ENCODE measurements at places on chromosomes 2 and 18.
A peak's percentile ranks its signal among the peaks of the same experiment; 100 is the strongest.

DNA sequence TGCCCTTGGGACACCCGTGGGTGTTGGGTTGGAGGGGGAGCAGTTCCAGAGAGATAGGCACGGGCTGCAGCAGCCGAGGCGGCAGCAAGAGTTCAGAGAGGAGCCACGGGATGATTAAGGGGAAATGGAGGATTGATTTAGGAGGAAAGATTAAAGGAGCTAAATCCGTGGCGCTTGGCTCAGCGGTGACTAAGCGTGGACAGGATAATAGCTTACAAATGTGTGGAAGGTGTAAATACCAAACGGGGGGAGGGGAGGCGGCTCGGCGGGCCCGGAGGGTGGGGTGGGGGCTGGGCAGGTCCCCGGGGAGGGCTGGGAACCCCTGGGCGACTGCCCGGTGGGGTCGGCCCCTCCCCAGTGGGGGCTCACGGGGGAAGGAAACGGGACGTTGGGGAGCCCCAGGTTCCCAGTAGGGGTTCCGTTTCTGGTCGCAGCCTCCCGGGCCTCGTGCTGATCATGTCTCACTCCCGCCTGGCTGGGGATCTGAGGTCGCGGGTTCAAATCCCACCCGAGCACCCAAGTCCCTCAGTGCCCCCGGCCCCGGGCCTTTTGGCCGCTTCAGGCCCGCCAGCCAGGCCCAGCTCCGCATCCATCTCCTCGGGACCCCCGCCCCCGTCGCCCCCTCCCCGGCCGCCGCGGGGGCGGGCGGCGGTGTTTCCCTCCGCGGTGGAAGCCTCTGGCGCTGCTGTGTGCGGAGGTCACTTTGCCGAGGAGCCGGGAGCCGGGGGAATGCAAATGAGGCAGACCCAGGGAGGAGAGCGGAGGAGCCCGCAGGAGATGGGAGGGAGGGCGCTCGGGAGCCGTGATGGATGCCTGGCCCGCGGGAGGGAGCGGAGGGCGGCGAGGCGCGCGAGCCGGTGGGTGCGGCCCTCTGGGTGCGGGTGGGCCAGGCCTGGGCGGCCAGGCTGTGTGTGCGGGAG lies 8.1 kb downstream of the ASIC4 start:
- DNase-seq: no peak

DNA sequence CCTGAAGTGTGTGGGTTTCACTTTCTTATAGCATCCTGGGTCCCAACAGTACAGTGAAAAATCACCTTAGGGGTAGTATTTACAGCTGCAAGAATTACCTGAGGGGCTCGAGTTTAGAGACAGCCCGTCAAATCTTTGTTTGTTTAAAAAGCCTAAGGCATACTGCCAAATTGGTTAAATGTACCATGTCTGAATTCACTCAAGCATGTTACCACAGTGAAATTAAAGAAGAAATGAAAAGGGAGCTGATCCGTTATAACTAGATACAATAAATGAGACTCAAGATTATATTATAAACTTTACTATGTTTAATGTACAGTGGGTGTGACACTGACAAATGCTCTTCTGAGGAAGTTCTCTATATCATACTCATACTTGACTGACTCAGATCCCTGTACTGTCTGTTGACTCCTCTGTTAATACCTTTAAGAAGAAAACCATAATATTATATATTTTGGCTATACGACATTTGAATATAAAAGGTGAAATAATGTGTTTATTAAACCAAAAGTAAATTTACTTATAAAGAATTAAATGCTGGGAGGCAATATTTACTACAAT lies 107.3 kb downstream of the TMEFF2 start:
- DNase-seq: no peak

DNA sequence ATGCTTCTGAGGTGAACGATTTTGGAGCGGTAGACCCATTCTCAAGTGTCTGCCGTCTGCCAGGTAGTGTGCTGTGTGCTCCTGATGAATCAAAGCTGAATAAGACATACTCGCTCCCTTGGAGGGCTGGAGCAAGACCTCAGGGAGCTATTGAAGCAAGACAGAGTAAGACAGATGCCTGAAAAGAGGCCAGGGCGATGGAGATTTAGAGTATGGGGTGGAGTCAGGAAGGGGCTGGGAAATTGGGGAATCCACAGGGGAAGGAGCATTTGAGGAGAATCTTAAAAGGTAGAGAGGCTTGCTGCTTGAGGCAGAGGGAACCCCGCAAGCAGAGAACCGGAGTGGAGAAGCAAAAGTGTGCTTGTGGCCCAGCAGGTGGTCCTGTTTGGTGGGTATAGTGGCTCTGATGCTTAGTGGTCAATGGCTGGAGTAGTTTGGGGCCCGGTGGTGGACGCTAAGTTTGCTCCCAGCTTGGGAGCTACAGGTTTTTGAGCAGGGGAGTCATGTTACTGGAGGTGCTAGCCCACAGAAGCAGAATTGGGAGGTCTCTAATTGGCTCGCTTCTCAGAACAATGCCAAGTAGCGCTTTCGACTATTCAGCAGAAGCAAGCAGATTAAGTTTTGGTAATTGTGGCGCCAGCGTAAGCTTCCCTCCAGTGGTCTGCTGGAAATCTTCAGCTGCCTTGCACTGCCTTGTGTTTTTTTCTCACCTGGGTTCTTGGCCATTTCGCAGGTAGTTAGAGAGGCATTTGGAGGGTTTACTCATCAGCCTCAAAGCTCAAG lies 2.0 kb downstream of the CNNM4 start:
- no peak for DNase-seq

DNA sequence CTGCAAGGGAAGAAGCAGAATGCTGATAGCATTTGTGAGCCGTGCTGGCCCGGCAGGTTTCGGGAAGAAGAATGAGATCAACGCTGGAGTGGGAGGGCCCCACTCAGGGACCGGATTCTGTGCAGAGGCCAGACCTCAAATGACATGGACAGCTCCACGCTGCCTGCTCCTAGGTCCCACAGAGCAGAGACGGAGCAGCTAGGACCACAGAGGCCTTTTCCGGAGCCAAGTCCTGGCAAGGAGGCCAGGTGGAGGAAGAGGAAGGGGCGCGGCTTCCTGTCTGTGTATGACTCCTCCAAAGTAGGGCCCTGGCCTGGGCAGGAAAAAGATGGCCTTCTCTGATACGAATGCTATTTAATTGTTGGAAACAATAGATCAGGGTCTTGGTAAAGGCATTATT lies 139.9 kb downstream of the LRRC30 start:
- no peak for DNase-seq

- no peak for DNase-seq
These were observed 14.6 kb upstream of the NT5DC4 start for GRCh38 chr2:112706170-112706664.

- no peak for DNase-seq
These were observed 27.7 kb upstream of the PUM2 start for GRCh38 chr2:20378341-20378740.

DNA sequence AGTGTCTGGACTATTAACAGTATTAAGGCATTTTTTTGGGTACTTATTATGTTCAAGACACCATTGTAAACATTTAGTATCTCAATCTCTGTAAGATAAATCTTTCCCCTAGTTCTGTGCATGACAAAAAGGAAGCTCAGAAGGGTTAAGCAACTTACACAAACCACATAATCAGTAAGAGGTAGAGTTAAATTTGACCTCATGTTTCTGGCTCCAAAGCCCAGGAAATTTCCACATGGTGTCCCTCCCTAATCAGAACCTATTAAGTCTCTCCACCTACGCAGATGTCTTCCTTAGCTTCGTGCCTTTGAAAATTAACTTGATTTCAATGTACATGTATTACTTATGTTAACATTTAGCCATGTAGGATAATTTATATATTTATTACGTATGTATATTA lies 2.0 kb downstream of the MFSD6 start:
- DNase-seq: no peak

- DNase-seq: no peak
These were observed 138.1 kb downstream of the B3GNT2 start for GRCh38 chr2:62334009-62334408.

GRCh38 chr2:144084114-144084661 lies 435.7 kb downstream of the ZEB2 start:
- DNase-seq: no peak

- peak; percentile 58 for DNase-seq
These were observed 92.6 kb downstream of the CMPK2 start for GRCh38 chr2:6773007-6773693.

- DNase-seq: no peak
These were observed 189.7 kb downstream of the PID1 start for GRCh38 chr2:229081411-229081810.

DNA sequence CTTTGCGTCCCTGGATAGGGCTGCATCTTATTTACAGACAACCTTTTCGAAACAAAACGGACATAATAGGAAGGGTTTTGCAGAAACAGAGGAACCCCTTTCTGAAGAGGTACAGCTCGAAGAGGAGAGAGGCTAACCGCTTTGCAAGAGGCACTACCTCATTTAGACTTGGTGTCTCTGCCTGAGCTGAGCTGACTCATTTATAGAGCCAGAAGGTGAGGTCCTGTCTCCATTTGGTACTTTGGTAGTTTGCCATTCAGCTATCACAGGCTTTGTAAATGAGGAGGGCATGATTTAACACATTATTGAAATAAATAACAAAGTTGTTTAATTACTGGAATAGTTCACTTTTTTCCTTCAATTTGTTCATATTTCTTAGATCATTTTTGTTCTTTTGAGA lies 2.2 kb upstream of the NXPH2 start:
- DNase-seq: no peak

- DNase-seq: no peak
These were observed 31.1 kb upstream of the MAPRE2 start for GRCh38 chr18:35010156-35010555.

GRCh38 chr2:66101206-66101605 lies 333.7 kb upstream of the MEIS1 start:
- no peak for DNase-seq

GRCh38 chr2:17614174-17614930 lies 73.9 kb downstream of the VSNL1 start:
- no peak for DNase-seq

DNA sequence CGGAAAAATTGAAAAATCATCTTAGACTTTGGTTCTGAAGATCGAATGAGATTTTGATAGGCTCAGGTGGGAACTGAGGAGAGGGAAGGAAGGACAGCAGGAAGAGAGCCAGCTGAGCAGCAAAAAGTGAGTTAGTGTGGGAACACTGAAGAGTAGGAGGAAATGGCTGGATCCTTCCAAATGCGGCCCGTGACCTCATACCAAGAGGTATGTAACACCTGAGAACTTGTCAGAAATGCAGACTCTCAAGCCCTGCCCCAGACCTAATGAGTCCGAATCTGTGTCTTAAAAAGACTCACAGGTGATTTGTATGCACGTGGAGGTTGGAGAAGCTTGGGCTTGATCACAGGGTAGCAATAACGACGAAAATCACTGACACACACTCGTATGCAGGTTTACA lies 42.0 kb downstream of the COL4A3 start:
- DNase-seq: no peak

DNA sequence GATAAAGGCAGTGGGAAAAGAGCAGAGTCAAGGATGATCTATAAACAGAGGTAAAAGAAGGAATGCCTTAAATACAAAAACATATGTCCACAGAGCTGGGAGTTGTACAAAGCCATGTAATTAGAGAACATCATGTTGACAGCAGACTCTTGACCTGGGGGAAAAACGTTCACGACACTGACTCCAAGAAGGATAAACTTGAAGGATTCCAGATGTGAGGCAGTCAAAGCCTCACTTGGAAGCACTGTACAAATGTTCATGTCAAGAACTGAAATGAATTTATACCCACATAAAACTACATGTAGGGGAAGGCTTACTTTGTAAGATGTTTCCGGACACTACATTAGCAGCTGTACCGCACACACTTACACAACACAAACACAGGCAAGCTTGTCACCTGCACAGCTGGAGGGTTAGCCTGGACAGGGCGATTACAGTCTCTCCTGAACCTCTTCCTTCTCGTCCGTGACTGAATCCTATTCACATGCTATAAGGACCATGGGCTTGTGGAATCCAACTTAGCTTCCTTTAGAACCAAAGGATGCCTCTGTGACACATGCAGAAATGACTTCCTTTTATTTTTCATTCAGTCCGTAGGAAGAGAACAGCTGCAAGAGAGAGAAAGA lies 88.6 kb downstream of the SH3YL1 start:
- no peak for DNase-seq

GRCh38 chr2:132547090-132547687 lies 122.8 kb downstream of the LYPD1 start:
- peak; percentile 2 for DNase-seq

GRCh38 chr2:168708080-168708479 lies 94.4 kb upstream of the NOSTRIN start:
- no peak for DNase-seq
